Aorta (tissue), 5 donors: ENCODE measurements at places on chromosomes 7 and 10.

GRCh38 chr10:32041290-32042028 lies 14.8 kb downstream of the KIF5B start:
- no peak overlapping the region for H3K4me3 ChIP-seq
- H3K4me1 ChIP-seq = peaks cover 2% of the 10 kb centered on the region
- no peak overlapping the region for H3K27ac ChIP-seq
- H3K36me3 ChIP-seq = peaks cover 8% of the 10 kb centered on the region
- no peak for DNase-seq

DNA sequence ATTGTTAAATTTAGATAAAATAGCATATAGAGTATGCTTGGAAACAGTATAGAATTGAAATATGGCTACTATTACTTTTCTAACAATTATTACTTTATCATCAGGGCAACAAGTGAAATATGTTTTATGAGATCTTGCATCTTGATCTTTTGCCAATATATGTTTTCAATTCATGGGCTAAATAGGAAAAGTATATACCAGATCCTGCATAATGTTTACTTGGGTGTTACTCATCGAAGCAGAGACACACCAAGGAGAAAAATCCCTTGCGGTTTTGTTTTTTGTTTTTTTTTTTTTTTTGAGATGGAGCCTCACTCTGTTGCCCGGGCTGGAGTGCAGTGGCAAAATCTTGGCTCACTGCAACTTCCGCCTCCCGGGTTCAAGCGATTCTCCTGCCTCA lies 541.4 kb downstream of the SUGCT start:
- H3K27ac ChIP-seq = no peak overlapping the region
- H3K4me1 ChIP-seq = no peaks in the 10 kb centered on the region
- H3K4me3 ChIP-seq = no peak overlapping the region
- H3K36me3 ChIP-seq = no peaks in the 10 kb centered on the region

DNA sequence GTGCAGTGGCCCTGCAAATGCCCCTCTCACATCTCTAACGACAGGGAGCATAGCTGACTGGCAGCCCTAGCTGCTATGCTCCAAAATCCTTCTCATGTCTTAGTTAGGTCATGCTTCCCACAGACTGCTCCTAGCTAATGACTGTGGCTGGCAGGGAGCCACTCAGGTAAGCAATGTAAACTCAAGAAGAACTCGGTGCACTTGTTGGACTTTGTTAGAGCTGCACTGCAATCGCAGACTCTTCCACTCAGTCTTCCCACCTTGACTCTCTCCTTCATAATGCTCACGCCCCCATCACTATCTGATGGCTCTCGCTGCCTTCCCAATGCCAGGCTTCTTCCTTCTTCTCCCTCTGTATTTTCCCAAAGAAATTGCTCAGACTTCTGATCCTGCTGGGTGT lies 24.0 kb downstream of the OR9A2 start:
- no peaks in the 10 kb centered on the region for H3K27me3 ChIP-seq
- no peak overlapping the region for H3K27ac ChIP-seq
- no peaks in the 10 kb centered on the region for H3K4me1 ChIP-seq
- DNase-seq = no peak
- H3K36me3 ChIP-seq = no peaks in the 10 kb centered on the region

- H3K27ac ChIP-seq = no peak overlapping the region
- no peaks in the 10 kb centered on the region for H3K27me3 ChIP-seq
- H3K4me1 ChIP-seq = no peaks in the 10 kb centered on the region
- no peak for DNase-seq
These were observed 10.0 kb upstream of the SPOCK2 start for GRCh38 chr10:72098301-72098835.

- no peak overlapping the region for H3K27ac ChIP-seq
- H3K27me3 ChIP-seq = no peaks in the 10 kb centered on the region
- H3K4me1 ChIP-seq = no peaks in the 10 kb centered on the region
- DNase-seq = no peak
- no peak overlapping the region for H3K4me3 ChIP-seq
- H3K36me3 ChIP-seq = no peaks in the 10 kb centered on the region
These were observed 37.9 kb upstream of the CRYGN start for GRCh38 chr7:151477867-151478266.

DNA sequence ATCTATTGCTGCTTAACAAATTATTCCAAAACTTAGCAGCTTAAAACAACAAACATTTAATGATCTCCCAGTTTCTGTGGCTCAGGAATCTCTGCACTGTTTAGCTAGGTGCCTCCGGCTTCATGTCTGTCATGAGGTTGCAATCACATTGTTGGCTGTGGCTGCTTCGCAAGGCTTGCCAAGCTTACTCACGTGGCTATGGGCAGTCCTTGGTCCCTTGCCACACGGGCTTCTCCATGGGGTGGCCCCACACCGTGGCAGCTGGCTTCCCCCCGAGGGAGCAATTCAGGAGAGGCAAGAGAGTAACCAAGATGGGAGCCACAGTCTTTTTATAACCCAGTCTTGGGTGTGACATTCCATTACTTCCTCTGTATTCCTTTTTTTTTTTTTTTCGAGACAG lies 67.4 kb downstream of the NEURL1 start:
- no peaks in the 10 kb centered on the region for H3K27me3 ChIP-seq
- no peak overlapping the region for H3K27ac ChIP-seq
- no peaks in the 10 kb centered on the region for H3K4me1 ChIP-seq
- no peaks in the 10 kb centered on the region for H3K36me3 ChIP-seq
- no peak for DNase-seq

GRCh38 chr7:74121401-74122249 lies 38.0 kb downstream of the LIMK1 start:
- H3K27me3 ChIP-seq = no peaks in the 10 kb centered on the region
- no peak for DNase-seq
- H3K27ac ChIP-seq = no peak overlapping the region
- H3K4me1 ChIP-seq = no peaks in the 10 kb centered on the region
- no peak overlapping the region for H3K4me3 ChIP-seq

DNA sequence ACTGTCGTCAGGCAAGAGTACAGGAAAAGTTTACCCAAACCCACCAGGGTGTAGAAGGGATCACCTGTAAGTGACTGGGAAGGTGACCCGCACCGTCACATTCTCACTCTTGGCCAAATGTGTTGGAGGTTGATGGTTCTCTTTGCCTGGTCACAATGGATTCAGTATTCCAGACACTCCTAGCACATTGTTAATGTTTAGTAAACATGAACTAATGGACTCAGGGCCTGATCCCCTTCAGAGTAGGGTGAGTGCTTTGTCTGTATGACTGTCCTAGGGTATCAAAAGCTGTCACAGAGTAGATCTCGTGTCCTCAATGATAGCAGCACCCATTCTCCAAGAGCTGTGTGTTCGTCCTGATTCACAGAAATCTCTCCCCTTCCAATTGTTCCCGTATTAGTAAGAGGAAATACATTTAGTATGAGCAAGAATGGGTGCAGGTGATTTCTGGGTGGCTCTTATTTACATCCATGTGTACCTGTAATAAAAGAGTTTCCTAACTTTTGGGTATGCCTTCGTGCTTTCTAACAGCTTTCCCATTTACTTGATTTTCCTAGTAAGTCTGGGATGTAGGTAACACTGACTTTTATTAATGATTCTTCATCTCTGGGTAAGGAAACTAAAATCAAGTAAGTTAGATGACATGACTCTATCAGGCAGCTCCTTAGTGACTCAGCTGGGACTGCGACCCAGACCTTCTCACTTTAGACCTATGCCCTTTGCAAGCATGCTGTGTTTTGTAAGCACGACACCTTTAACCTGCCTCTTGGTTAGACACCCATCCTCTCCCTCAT lies 4.7 kb downstream of the EEPD1 start:
- H3K36me3 ChIP-seq = no peaks in the 10 kb centered on the region
- peaks cover 5% of the 10 kb centered on the region for H3K4me1 ChIP-seq
- H3K27ac ChIP-seq = no peak overlapping the region
- DNase-seq = no peak
- H3K27me3 ChIP-seq = no peaks in the 10 kb centered on the region

- H3K27me3 ChIP-seq = peaks cover 4% of the 10 kb centered on the region
- H3K4me1 ChIP-seq = no peaks in the 10 kb centered on the region
- no peak overlapping the region for H3K4me3 ChIP-seq
- no peak for DNase-seq
- no peaks in the 10 kb centered on the region for H3K36me3 ChIP-seq
- no peak overlapping the region for H3K27ac ChIP-seq
These were observed 41.0 kb upstream of the ZNF518A start for GRCh38 chr10:96089116-96089515.

DNA sequence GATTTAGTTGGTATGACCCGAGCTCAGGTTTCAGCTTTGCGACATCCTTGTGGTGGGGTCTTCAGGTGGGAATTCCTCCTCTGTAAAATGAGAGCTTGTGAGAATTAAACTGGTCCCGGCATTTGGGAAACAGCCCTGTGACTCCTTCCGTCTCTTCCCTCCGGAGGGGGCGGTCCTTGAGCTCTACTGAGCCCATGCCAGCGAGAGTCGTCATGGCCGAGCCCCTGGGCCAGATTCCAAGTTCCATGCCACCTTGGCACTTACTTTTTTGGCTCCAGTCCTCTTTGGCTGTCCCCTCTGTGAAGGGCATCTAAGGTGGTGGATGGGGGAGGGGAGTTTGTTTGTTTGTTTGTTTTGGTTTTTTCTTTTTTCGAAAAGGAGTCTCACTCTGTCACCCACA lies 47.6 kb downstream of the GTF2IRD1 start:
- H3K4me1 ChIP-seq = no peaks in the 10 kb centered on the region
- H3K4me3 ChIP-seq = no peak overlapping the region
- H3K27me3 ChIP-seq = no peaks in the 10 kb centered on the region
- no peaks in the 10 kb centered on the region for H3K36me3 ChIP-seq
- H3K27ac ChIP-seq = no peak overlapping the region
- DNase-seq = peak; percentile 88

DNA sequence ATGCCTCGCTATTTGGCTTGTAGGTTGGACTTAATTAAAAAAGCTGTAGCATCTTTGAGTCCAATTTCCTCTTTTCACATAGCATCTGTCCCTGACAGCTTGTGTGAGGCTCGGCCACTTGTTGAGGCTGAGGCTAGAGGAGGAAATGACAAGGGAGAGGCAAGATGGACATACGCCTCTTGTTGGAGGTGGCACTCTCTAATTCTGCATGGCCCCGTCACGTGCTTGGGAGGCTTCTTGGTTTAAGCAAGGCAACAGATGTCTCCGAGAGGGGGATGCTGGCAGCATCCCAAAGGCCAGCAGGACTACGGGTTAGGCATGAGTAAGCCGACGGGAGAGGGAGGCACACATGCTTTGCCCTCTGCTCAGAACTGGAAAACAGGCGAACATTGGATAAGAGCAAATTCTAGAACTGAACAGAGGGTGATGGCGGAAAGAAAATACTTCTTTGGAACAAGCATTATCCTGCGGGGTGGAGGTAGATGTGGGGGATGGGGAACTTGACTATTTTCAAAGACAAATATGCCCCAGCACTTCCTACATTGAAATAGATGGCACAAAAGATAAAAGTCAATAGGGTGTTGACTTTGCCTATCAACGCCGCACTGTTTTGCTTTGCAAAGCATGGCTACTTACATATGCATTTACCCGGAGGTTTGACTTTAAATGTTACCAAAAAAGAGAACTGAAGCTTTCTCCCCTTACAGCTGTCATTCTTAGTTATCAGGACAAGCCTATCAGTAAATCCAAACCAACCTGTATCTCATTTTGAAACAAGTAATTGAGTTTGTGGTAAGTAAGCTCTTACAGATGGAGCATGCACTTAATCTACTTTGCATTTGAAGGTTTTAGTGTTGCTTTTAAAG lies 94.8 kb downstream of the CHN2 start:
- no peaks in the 10 kb centered on the region for H3K36me3 ChIP-seq
- H3K4me3 ChIP-seq = no peak overlapping the region
- no peaks in the 10 kb centered on the region for H3K4me1 ChIP-seq
- no peak overlapping the region for H3K27ac ChIP-seq
- peak; percentile 66 for DNase-seq

DNA sequence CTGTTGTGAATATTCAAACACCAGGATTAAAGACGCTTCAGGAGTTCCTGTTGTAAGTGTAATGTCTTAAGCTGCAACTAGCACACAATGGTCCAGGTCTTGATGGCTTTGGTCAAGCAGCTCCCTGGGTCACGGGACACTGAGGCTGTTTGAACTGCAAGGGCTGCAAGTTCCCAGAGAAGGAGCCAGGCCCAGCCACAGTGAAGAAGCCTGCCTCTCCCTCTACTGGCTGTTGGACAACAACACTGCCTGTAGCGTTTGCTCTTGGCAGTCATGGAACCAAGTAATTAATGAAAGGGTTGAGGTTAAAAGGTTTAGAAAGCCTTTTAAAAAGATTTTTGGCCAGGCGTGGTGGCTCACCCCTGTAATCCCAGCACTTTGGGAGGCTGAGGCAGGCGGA lies 31.9 kb upstream of the GUSB start:
- no peak overlapping the region for H3K4me3 ChIP-seq
- H3K36me3 ChIP-seq = no peaks in the 10 kb centered on the region
- H3K27ac ChIP-seq = no peak overlapping the region
- DNase-seq = no peak

DNA sequence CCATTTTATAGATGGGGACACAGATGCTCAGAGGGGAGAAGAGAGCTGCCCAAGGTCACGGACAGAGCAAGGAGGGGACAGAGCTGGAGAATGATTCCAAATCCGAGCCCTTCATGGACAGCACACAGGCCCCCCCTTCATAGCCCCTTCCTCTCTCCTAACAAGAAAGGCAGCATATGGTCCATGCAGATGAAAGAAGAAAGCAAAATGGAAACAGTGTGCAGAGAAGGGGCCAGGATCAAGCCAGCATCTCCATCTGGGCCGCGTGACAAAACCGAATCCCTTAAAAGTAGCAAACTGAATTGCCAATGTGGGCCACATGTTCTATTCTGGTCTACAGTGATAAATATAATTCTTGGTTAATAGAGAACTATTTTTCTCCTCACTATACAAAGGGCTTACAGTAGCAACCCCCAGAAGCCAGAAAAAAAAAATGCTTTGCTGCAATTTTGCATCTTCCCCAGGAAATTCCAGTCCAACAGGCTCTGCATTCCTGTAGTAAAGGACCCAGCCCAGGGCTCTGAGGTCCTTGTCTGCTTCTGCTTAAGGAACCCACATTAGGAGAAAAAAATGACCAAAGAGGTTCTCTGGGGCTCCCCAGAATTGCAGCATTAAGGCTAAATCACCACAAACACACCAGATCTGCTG lies 7.8 kb downstream of the CPXM2 start:
- H3K27me3 ChIP-seq = no peaks in the 10 kb centered on the region
- no peak for DNase-seq
- peak overlapping the region; percentile 58 for H3K27ac ChIP-seq
- peaks cover 3% of the 10 kb centered on the region for H3K4me1 ChIP-seq
- peaks cover 1% of the 10 kb centered on the region for H3K36me3 ChIP-seq
- no peak overlapping the region for H3K4me3 ChIP-seq

- no peak for DNase-seq
- H3K36me3 ChIP-seq = no peaks in the 10 kb centered on the region
- H3K4me3 ChIP-seq = no peak overlapping the region
These were observed 44.9 kb downstream of the MINDY3 start for GRCh38 chr10:15815242-15815885.

- H3K4me3 ChIP-seq = no peak overlapping the region
- peaks cover 3% of the 10 kb centered on the region for H3K4me1 ChIP-seq
- no peaks in the 10 kb centered on the region for H3K36me3 ChIP-seq
- no peak for DNase-seq
- H3K27ac ChIP-seq = no peak overlapping the region
These were observed 383.5 kb downstream of the SFMBT2 start for GRCh38 chr10:7027237-7027912.

DNA sequence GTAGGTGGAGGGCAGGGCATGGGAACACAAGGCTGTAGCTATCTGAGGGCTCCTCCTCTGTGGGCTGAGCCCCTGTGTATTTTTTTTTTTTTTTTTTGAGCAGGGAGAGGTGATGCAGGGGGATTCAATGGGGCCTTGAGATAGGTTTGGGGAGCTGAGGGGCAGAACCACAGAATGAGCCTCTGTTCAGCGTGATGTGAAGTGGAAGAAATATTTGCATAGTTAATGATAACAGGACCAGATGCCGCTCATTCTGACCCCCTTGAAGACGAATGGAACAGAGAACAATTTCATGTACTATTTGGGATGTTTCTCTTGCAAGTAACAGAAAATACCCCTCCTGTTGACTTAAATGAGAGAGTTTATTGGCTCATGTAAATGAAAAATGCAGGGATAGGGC lies 69.7 kb upstream of the EMX2 start:
- H3K4me1 ChIP-seq = no peaks in the 10 kb centered on the region
- no peak overlapping the region for H3K4me3 ChIP-seq
- no peaks in the 10 kb centered on the region for H3K36me3 ChIP-seq
- no peaks in the 10 kb centered on the region for H3K27me3 ChIP-seq
